RKO (cell line): ENCODE measurements at places on chromosomes 5 and 9.

DNA sequence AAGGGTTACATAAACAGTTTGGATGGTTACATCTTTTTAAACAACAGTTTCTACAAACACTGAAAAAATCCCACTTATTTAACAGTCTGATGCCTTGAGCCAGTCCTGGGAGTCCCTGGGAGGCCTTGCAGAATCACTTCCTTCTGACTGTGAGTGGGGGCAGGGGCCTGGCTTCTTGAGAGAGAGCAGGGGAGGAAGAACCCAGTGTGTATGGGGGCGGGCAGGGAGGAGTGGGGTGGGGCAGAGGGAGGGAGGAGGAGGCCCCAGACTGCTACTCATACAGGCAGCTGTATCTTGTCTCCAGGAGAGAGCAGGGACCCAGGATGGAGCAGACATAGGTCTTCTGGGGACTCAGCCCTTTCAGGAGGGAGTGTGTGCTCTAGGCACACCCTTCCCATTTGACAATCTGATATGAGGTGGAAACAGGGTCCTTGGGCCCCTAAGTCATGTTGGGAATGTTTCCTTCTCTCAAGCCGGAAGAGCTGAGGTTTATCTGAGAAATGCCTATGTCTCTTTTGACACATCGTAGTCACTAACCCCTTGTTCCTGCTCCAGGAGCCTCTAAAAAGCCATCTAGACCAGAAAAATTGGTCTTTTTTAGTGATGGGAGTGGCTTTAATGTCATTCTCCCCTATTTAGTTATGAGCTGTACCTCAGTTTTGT, 52.8 kb downstream of the IRF1 start:
- DNase-seq, result no peak

GRCh38 chr9:124721109-124721906, 49.8 kb downstream of the NR6A1 start:
- no peak for DNase-seq

GRCh38 chr9:4222357-4222756, 77.5 kb downstream of the GLIS3 start:
- no peak for DNase-seq

- no peak for DNase-seq
Measured at GRCh38 chr9:21251190-21251589, 11.4 kb upstream of the IFNA14 start.

GRCh38 chr9:131011274-131012022, 2.5 kb downstream of the LAMC3 start:
- no peak for DNase-seq

GRCh38 chr5:153658606-153659005, 168.1 kb downstream of the GRIA1 start:
- DNase-seq, result no peak

DNA sequence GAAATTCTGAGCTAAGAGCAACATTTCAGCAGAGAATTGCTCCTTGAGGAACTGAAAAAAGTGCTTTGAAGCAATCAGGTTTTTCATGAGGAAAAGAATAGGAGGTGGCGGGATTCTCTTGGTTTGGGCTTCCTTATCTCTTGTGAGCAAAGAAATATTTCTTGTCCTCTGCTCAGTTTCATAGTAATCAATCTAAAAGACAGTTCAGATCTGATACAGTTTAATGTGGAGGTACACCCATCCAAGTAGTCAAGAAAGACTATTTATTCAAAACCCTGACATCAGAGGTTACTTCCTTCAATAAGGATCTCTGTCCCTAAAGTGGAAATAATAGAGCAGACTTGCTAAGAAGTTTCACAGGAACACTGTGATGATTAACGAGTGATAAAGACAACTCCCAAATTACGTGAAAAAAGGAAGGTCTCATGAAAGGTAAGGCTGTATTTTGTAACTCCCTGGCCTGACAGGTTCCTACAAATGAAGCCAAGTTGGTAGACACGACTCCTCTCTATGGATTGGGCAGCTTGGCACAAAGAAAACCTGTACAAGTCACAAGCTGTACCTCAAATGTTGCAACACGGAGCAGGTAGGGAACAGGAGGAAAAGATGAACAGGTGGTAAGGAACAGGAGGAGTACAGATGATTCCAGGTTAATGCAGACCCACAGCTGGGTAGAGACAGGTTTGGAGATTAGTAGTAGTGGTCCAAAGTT, 94.1 kb downstream of the SUSD1 start:
- DNase-seq, result no peak

GRCh38 chr5:98200726-98201541, 572.5 kb upstream of the RGMB start:
- no peak for DNase-seq

DNA sequence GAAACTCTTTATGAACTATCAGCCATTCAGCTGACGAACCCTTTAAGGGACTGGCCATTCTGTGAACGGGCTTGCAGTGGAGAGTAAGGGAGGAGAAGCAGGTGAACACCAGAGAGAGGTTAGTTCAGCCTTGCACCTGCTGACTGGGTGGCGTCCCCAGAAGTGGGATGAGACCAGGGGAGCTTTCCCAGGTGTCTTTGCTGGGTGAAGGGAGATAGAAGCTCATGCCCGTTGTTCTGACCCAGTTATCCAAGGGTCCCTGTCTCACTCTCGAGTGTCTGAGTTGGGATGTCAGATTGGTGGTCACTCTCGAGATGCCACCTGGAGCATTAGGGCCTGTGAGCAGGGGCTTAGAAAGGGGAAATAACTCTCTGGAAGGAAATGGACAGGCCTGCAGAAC, 68.7 kb downstream of the MSX2 start:
- no peak for DNase-seq

DNA sequence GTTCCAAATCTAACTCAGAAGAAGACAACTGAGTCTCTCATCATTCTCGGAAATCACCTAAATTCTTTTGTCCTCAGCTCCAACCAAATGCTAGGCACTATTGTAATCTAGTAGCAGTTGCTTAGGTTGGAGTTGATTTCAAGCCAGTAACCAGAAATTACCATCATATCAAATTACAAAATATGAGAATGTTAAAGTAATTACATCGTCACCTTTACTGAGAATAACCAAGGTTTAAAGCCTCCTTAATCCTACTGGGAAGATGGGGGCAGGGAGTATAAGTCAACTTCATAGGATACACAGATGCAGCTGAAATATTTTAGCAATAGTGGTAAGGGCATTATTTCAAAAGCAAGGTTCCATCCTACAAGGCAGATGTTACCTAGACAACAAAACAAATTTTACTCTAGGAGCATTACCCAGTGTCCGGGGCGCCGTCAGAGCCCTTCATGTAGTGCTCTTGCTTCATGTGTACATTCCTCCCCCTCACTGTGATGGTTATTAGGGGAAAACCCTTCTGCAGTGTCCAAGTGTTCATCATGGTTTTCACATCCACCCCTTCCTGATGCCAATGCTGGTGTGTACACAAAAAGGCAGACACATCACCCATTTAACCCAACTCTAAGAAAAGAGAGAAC, 19.5 kb downstream of the ERAP1 start:
- DNase-seq, result no peak

GRCh38 chr9:130765137-130766020, 69.7 kb upstream of the ABL1 start:
- no peak for DNase-seq

GRCh38 chr9:16032799-16033198, 480.0 kb downstream of the CCDC171 start:
- peak; percentile 79 for DNase-seq

DNA sequence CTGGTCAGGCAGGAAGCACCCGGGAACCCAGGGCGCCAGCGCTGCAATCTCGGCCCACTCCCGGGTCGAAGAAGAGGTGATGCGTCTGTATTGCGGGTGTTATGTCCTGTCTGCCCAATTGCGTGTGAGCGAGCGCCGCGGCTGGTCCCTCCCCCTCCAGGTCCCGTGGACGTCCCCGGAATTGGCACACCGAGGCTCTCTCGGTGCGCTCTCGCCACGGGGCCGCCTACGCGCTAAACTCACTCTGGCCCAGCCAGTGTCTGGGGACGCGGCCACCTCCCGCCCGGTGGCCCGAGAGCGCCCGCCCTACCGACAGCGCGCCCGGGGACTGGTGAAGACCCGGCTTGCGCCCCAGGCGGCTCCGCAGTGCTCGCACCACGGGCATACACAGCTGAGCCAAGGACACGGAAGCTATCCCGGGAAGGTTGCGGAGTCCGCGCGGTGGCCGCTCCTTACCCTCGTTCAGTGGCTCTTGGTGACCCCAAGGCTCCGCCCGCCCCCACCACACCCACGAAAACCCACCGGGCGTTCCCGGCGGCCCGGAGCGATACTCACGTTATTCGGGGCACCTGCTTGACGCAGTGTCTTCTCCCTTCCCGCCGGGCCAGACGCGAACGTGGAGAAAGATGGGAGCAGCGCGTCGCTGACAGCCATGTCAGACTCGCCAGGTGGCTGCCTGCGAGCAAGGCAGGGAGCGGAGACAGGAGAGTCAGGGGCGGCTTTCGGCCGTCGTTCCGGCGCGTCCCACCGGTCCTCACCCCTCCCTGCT, 1.0 kb downstream of the KLF4 start:
- DNase-seq, result no peak

DNA sequence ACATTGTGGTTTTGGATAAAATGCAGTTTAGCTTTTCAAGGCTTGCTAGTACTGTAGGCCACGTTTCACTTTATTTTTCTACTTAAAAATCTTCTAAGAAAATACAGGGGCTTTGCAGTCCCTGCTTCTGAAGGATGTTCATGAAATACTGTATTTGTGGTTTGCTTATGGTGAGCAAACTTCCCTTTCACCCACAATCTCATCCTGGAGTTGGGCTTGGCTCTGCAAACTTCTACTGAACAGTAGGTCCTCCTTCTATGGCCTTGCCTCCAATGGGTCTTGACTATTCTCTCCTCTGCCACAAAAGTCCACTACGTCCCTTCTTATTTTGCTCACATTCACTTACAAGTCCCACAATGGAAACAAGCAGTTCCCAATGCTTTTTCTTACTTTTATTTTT, 502.7 kb upstream of the KLF4 start:
- no peak for DNase-seq

GRCh38 chr5:132414634-132415378, 45.3 kb downstream of the SLC22A5 start:
- DNase-seq, result no peak

- DNase-seq, result no peak
Measured at GRCh38 chr5:34787035-34787434, 51.9 kb upstream of the TTC23L start.

GRCh38 chr5:137914758-137915157, 25.5 kb downstream of the PKD2L2 start:
- no peak for DNase-seq

DNA sequence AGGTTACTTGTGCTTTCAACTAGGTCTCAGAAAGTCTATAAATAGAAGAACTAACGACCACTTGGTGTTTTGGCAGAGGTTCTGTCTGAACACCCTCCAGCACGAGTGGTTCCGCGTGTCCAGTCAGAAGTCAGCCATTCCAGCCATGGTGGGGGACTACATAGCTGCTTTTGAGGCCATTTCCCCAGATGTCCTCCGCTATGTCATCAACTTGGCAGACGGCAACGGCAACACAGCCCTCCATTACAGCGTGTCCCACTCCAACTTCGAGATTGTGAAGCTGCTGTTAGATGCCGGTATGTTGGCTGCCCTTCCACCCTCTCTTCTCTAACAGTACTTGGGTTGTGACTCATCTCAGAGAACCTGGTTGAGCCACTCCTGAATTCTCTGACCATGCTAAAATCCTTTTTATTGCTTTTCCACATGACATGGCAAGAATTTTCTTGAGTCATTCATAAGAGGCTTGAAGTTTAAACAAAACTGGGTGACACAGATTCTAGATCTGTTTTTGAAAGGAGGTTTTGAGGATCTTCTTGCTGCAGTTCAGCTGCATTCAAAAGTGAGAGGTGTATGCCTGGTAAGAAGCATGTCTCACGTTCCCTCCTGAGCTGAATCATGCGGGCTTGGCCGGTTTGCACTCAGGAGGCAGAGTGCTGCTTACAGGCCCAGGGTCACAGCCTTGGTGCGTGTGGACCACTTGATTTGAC, 103.1 kb upstream of the DMRT1 start:
- peak; percentile 34 for DNase-seq

- DNase-seq, result no peak
Measured at GRCh38 chr5:124692324-124692723, 54.1 kb downstream of the ZNF608 start.

GRCh38 chr9:88075966-88076285, 62.3 kb downstream of the SPATA31C2 start:
- no peak for DNase-seq

- no peak for DNase-seq
Measured at GRCh38 chr5:39713250-39713916, 288.6 kb upstream of the DAB2 start.

DNA sequence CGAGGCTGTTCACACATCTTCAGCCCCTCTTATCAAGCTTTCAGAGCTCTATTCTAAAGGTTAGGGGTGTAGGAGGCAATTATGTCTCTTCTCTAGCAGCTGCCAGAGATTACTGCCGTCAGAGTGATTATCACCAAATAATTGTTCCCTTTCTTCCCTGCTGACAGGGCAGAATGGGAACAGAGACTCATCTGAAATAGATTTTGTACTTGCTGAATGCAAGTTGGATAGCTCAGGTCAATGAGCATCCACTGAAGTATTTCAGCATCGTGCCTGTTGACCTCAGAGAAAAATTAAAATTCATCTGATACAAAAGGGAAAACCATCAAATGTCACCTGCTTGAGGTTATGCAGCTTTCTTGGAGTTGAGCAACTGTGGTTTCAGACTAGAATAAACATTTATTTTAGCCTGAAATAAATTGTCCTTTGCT, 213.7 kb upstream of the MAP3K1 start:
- no peak for DNase-seq

- DNase-seq, result no peak
Measured at GRCh38 chr5:173099461-173099860, 43.3 kb downstream of the CREBRF start.

DNA sequence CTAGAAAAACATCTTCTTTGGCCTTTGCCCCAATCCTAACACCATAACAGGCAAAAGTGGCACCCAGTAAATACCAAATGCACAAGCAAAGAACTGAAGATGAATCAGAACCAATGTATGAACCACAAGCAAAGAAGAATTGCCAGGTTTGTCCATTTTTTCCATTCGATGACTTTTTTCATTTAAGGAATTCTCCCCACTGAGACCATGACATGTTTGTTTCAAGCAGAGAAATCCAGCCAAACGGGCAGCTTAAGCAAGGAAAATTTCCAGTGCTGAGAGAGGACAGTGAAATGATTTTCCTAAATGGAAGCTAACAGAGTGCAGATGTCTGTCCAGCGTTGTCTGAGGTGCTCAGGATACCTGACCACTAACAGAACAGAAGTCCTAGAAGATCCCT, 203.7 kb downstream of the ADAMTS12 start:
- DNase-seq, result no peak

DNA sequence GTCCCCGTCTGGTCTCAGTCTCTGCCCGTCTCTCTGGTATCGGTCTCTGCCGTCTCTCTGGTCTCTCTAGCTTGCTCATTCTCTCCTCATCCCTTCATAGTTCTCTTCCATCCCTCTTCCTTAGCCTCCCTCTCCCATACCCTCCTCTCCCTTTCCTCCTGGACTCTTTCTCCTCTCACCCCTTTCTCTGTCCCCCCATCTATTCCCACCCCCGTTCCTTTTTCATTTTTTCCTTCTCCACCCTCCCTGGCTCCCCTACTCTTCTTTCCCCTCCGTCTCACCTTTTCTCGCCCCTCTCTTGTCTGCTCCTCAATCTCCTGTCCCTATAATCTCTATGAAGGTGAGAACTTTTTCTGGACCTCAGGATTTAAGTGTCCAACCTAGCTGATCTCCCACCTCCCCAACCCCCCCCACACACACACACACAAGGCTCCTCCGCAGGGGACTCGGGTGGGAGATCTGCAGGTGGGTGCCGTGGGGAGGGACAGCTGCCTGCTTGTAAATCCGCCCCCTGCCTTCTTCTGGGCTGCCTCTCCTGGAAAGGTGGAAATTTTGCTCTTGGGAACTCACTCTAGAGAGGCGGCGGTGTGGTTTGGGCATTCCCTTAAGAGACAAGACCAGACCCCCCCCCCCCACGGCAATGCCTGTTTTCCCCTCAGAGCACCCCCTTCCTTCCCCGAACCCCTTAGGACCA, 953 bp downstream of the UBE2QL1 start:
- DNase-seq, result no peak
